NCI-H187 (cell line): ENCODE measurements at places on chromosomes 13 and 19.

DNA sequence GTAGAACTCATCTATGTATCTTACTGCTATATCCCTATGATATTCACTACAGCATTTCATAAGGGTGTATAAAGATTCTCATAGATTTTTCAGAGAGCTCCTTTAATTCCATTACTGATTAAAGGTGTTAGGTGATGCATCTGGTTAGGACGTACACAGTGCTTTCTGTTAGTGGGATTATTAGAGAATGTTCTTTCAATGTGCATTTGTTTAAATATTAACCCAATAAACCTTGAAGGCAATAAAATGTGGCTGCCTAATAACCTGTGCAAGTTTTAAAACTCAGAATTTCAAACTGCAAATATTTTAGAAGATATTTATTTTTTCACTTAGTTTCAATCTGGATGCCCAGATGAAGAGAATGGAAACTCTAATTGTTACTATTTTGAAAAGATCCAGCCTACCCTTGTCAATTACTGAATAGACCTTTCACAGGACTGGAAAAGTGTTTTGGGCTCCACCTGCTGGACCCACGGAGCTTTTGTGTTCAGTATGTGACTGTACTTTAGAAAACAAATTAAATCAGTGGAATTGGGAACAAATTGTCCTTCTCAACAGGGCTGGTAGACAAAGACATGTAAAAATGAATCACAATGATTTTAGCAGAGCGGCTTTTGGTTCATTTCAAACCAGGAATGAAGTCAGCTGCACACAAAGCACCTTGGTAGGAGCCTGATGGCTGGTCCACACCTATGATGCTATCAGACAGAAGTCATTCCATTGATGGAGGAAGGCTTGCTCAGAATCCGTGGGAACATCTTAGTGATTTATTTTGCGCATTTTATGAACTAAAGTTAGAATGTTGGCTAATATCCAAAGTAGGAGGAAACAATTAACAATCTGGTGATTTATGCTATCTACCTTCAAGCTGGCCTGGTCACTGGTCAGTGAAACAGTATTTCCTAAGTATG, 89.4 kb upstream of the RAP2A start:
- DNase-seq = no peak

DNA sequence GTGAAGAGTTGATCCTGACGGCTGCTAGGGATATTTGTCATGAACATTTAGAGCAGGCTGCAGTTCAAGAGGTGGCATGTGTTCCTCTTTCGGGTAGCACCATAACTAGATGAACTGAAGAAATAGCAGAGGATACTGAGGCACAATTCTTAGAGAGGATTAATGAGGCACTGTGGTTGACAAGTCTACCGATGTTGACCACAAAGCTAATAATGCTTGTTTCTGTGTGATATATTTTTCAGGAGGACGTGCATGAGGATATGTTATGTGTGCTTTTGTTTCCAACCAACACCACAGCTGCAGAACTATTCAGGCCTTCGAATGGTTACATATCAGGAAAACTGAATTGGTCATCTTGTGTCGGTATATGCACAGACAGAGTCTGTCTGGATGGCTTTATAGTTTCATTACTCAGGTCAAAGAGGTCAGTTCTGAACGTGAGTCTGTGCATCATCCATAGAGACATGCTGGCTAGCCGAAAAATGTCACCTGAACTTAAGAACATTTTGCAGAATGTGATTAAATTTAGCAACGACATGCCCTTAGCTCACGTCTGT, 210.1 kb upstream of the IRS2 start:
- no peak for DNase-seq

GRCh38 chr13:110301083-110301482, 5.9 kb downstream of the COL4A1 start:
- DNase-seq = no peak

- no peak for DNase-seq
Measured at GRCh38 chr19:30386551-30387143, 14.5 kb downstream of the ZNF536 start.

DNA sequence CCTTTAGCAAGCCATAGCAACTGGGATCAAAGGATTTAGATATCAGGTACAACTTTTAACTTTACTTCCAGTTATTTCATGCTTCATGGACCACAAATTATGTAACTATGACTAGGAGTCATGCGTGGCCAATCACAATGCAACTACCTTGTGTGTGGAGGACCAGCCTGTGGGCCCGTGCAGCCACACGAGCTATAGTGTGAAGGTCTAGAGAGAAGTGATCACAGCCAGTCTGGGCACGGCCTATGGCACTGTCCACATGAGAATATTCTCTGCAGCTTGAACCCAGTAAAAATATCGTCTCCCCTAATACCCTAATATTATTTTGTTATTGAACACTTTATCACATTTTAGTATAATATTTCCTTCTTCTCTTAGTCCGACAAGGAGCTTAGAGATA, 464.9 kb upstream of the MIR17HG start:
- DNase-seq = no peak

DNA sequence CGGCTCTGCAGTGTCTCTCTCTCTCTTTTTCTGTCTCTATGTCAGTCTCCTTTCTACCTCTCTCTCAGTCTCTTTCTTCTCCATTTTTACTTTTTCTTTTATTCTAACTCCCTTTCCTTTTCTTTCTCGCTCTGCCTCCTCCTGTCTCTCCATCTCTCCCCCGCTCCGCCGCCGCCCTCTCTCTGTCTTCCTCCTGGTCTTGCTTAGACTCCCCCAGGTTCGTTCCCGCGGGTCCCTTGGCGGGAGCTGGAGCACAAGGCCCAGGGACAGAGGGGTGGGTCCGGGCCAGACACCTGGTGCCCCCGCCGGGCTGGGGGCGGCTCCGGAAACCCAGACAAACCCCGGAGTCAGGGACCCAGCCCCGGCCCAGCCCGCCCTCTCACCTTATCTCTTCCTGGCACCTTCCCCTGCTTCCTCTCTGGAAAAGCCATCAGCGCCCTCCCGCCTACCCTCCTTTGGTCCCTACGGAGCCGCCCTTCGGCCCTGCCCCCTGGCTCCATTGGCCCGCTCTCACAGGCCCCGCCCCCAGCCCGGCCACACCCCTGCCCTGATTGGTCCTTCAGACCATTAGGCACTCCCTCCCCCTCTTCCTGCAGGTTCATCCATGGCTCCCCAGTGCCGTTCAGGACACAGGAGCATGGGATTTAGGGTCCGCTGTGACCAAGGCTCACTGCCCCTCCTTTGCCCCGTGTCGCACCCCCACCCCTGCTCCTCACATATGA, 15.4 kb upstream of the NOP53 start:
- no peak for DNase-seq

GRCh38 chr13:105952233-105952972, 583.1 kb downstream of the EFNB2 start:
- DNase-seq = no peak

DNA sequence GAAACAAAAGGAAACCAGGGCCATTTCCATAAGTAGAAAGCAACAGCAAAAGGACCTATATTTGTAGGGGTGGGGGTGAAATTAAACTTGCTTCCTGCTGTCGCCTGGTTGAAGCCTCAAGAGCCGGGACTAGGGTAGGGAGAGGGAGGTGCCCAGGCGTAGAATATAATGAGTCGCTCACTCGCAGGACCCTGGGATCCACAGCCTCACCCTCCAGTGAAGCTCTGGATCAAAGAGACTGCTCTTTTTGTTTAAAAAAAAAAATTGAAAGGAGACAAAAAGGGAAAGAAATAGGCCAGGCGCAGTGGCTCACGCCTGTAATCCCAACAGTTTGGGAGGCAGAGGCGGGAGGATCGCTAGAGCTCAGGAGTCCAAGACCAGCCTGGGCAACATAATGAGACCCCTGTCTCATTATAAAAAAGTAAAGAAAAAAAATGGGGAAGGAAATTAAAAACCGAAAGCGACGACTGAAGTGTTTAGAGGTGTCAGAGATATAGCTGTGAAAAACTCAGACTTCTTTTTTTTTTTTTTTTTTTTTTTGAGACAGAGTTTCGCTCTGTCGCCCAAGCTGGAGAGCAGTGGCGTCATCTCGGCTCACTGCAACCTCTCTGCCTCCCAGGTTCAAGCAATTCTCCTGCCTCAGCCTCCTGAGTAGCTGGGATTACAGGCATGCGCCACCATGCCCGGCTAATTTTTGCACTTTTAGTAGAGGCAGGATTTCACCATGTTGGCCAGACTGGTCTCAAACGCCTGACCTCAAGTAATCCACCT, 10.9 kb upstream of the ADGRE5 start:
- no peak for DNase-seq

- no peak for DNase-seq
Measured at GRCh38 chr13:50531917-50532899, 311.3 kb downstream of the DLEU7 start.

DNA sequence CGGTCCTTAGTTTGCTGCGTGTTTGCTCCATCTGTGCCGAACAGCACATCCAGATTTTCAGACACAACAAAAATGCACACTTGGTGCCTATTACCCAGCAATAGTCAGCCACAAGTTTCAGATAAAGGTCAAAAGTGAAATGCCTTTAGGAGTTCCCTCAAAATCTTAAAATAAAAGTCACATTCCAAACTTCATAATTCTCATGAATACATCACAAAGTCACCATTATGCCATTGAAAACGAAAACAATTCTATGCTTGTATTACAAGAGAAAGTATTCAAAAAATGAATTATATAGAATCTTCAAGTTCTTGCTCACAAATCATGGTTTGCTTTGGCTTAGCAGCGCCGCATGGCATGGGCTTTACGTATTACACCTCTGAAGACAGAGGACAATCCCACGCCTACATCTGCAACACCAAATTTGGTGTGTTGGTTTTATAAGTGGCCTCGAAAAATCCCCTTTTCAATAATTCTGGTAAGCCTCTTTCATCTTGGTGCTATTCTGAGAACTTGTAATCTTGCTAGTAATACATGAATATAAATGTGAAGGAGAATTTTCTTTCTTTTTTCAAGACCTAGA, 26.6 kb downstream of the COL4A1 start:
- DNase-seq = no peak

DNA sequence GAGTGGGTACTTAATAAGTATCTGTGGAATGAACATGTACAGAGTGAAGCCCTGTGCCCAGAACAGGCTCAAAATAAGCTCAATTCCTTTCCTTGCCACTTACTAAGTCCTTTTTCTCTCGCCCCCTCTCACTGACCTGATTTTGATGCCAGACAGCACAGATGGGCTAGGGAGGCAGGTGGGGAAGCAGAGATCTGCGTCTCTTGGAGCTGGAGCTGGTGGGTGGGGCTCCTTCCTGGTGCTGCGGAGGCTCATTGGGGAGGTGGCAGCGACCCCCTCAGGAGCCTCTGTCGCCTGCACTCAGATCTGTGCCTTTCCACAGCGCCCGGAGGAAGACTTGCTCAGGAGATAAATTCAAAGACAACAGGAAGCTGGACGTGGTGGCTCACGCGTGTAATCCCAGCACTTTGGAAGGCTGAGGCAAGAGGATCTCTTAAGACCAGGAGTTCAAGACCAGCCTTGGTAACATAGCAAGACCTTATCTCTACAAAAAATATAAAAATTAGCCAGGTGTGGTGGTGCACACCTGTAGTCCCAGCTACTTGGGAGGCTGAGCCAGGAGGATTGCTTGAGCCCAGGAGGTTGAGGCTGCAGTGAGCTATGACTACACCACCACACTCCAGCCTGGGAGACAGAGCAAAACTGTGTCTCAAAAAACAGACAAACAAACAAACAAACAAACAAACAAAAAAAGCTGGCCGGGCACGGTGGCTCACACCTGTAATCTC, 14.6 kb downstream of the AKT2 start:
- DNase-seq = no peak

- no peak for DNase-seq
Measured at GRCh38 chr19:33302974-33303790, 848 bp upstream of the CEBPA start.

DNA sequence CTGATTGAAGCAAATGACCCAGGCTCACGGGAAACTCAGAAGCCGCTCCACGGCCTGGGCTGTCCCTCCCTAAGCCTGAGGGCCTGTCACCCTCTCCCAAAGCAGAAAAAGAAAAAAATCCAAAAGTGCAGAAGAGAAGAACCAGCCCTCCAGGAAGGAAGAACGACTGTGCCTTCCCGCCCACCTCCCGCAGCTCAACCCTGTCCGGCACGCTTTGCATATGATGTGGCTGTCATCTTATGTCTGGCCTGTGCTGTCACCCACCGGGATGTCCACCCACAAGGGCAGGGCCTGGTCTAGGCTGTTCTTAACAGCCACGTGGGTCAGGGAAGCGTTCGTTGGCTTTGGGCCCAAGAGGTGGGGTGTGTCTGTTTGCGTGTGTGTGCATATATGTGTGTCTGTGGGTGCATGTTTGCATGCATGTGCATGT, 13.7 kb downstream of the ZBTB7A start:
- DNase-seq = no peak
